ENCODE measurements at places on chromosomes 12 and 14.

DNA sequence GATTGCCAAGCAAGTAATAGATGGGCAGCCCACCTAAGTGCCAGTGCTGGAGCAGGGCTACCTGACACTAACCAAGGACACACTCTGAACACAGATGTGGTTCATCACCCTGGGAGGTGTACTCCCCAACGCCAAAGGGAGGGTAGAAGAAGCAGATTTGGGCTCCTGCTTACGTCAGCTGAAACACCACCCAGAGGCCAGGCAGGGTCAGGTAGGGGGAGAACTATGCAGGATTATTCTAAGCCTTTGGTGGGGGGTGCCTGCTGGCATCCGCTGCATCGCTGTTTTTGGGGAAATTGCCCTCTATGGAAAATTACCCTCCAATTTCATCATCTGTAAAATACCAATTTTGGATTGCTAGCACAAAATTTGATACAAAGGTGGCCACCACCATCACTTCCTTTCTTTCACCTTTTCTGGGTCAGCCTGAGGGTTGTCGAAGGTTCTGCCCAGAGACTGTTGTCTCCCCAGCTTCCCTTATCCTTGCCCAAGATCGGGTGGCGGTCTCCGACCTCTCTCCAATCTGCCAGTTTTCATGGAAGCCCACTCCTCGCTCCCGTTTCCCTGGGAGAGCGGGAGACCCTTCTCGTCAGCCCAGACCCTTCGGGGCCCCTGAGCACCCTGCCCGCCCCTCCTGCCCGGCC lies 535 bp downstream of the BIN2 start:
- DNase-seq = no peak

DNA sequence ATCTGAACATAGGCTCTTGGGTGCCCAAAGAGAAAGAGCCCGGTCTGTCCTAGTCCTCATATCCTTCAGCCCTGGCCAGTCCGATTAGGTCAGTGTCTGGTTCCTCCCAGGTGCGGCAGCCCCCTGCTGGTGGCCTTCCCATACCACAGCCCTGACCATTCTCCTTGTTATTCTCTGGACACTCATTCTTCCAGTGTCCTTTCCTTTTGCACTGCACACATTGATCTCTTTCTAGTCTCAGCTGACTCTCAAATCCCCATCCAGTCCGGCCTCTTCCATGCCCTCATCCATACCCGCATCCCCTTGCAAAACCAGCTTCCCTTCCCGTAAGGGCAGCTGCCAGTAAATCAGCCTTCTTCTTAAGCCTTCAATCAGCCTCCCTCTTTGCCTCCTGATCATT lies 1316.3 kb downstream of the TMEM121 start:
- no peak for DNase-seq

GRCh38 chr12:119296535-119296934 lies 38.0 kb upstream of the CCDC60 start:
- no peak for DNase-seq

DNA sequence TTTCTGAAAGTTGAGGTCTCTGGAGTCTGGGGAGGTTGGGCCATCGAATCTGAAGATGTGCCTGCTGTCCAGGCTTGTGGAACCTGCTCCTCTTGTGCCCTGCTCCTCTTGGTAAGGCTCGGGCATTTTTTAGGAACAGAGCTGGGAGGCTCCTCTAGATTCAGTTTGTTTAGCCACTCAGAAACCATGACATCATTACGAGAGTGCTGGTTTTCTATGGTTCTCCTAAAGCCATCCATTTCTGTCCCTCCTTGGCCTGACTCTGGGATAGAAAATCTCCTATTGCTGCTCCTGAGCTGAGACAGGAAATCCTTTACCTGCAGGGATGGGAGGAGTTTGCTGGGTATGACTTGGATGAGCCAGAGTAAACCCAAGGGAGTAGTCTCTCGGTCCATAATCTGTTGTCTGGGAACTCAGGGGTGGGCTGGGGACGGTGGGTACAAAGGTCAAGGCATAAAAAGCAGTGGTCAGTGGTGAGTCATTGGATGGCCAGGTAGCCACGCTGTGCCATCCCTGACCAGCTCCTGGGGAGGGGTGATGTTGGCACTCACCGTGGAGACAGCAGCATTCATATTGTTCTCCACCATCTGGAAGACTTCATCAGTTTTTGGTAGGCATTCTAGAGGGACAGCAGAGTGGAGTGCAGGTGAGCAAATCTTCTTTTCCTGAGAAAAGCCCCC lies 2.4 kb upstream of the ADCY4 start:
- no peak for DNase-seq

GRCh38 chr12:92063641-92064040 lies 82.0 kb downstream of the BTG1 start:
- no peak for DNase-seq

DNA sequence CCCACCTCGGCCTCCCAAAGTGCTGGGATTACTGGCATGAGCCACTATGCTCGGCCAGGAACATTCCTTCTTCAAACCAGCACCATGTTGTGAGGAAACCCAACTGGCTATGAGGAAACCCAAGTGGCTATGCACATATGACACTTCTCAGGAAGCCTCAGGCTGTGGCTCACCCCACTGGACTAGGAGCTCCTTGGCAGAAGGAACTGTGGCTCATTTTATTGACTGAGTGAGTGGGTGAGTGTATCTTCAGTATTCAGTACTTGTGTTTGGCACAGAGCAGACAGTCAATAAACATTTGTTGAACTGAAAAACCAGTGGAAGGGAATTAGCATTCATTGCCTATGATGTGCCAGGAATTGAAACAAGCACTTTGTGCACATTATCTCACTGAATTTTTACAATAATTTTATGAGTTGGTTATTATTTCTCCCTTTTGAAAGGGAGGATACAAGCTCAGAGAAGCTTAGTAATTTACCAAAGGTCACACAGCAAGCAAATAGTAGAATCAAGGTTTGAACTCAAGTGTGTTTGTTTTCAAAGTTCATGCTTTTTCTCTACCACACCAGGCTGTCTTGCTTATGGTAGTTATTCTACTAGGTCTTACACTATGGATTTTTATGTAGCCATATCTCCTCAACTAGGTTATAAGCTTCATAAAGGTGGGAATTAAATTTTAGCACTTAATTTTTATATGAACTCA lies 121.6 kb downstream of the VEZT start:
- no peak for DNase-seq

DNA sequence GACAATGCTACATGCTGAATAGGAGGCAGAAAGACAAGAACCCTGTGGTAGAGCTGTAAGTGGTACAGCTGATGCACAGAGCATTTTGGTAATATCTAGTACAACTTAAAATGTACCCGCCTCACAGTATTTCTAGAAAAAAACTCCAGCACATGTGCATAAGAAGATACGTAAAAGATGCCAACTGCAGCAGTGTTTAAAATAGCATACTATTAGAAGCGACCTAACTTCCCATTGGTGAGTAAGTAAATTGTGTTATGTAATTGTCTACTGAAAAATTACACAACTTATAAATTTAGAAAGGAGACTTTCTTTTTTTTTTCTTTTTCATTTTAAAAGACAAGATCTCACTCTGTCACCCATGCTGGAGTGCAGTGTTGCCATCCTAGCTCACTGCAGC lies 114.3 kb upstream of the CAND1 start:
- no peak for DNase-seq

GRCh38 chr12:48004053-48004941 lies at the start of gene COL2A1:
COL2A1 (minus strand) TSS chr12:48004476; CDS start chr12:48004321, 155 bp downstream.
- DNase-seq = no peak

DNA sequence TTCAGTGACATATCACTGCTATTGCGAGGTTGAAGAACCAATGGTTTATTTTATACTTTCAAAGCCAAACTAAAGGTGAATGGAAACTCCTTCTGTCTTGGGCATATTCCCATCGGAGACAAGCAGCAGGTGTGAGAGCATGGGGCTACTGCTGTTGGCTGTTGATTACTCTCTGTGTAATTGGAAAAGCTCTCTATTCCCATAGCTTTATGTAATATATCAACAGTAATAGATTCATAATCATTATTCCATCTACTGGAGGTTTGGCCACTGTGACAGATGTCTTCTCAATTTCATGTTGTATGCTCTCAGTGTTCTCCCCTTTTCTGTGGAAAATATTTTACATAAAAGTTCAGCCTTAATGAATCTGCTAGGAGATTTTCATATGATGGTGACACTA lies 352.0 kb downstream of the BTG1 start:
- no peak for DNase-seq

- no peak for DNase-seq
Observed at GRCh38 chr12:8546591-8546990, 5.9 kb upstream of the CLEC4E start.

DNA sequence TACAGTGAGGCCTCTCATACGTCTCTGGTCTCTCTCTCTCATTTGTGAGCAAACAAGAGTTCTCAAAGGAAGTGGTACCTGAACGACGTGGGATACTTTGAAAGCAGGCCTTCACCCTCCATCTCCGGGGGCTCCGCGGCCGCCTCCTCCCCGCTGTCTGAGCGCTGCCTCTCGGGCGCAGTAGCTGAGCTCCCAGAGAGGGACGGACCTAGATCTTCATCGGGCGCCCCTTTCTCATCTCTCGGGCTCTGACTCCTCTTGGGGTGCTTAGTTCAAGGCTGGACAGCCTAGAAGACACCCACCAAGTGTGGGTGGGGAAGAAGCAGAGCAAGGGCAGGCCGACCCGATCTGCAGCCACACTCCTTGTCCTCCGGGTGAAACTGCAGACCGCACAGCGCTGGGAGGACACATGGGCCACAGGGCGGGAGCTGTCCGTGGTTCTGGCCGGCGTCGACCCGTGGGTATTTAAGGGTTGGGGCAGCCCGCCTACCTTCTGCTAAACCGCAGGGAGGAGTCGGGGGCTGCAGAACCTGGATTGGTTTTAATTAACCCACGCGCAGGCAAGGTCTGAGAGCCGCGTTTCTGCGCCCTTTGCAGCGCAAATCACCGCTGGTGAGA lies 92.7 kb downstream of the PAH start:
- DNase-seq = no peak

DNA sequence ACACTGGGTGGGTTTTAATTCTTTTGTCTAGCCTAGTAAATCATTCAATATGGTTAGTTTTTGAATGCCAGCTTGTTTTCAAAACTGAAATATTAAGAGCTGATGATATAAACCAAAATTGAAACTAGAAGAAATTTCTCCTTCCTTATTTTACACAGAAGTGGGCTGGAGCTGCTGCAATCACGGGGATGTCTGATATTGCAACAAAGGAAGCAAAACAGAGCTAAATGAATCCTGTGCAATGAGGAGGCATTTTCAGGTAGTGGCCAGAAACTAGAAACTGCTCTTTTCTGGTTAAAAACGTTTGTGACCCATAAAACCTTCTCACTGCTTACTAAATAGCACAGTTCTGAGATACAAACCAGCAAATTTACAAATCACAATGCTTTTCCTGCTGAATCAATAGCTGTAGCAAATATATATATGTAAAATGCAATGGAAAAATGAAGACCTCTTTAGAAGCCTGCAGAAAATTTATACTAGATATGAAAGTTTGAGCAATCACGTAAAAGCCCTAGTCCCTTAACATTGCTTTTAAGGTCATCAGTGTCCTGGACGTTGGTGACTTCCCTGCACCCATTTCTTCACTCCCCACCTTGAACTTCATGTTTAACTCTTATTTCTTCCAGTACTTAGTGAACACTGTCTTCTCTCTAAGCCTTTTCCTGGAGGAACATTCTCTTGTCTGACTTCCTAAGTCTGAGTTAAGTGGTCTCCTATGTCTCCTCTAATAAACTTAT lies 15.9 kb upstream of the LRRK2 start:
- DNase-seq = no peak

GRCh38 chr12:102549691-102550090 lies 69.3 kb upstream of the IGF1 start:
- no peak for DNase-seq

GRCh38 chr12:63276537-63277365 lies 125.8 kb upstream of the AVPR1A start:
- no peak for DNase-seq

DNA sequence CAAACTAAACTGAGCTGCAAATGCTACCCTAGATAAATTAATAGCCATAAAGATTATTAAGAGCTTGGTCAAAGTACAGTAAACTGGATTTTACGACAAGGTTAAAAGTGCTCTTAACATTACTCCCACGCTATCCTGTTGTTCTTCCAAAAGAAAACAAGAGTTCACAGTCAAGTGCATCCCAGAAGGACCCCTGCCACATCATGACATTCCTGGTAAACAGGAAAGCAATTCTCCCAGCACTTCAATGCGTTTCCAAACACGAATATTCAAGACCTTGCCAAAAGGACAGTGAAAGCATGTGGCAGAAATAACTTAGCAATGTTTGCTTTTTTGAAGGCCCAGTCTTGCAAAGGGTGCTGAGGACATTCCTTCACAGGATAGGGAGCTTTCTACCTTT lies 11.2 kb downstream of the SPRING1 start:
- DNase-seq = peak; percentile 39

- DNase-seq = no peak
Observed at GRCh38 chr12:117282490-117282889, 78.9 kb downstream of the NOS1 start.

- no peak for DNase-seq
Observed at GRCh38 chr12:128784030-128784760, 39.6 kb downstream of the SLC15A4 start.

DNA sequence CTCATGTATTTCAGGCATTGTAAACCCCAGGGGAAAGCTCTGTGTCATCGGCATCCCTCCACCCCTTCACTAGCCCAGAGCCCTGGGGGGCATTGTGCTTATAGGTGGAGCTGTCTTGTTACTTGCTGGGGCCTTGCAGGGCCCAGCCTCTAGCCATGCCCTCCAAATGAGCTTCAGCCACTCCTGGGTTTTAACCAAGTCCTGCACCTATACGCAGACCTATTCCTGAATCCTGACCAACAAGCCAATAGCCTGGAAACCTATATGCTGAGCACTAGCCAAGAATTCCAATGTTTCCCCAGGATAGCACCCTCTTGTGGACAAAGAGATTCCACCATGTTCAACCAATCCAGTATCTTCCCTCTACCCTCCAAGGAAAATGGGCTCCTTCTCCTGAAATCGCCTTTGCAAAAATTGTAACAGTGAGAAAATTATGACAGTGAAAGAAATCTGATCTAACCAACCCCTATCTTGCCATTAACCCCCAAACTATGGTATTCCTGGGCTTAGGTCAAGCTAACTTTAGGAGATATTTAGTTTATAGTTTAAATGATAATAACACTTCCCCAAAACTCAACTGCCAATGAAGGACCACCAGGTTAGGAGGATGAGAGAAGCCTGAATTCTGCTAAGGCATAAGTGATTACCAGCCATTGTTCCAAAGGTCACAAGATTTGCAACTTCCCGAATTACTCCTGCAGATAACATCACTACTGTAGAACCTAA lies 55.5 kb downstream of the TTC7B start:
- no peak for DNase-seq

- DNase-seq = no peak
Observed at GRCh38 chr12:64082866-64083268, 139.2 kb downstream of the KICS2 start.

GRCh38 chr12:120680165-120680738 lies 6.7 kb upstream of the MLEC start:
- no peak for DNase-seq

- no peak for DNase-seq
Observed at GRCh38 chr14:20179218-20179617, 11.5 kb upstream of the OR11G2 start.

GRCh38 chr12:109098183-109098604 lies 797 bp downstream of the UNG start:
- DNase-seq = no peak

All from BJ (cell line).